Activated T-helper 1 cell treated with anti-CD3 and anti-CD28 coated beads, Interleukin-2, amount 50 U/mL, for 16 hours (primary cell): ENCODE measurements at places on chromosomes 3 and 15.

GRCh38 chr3:197798863-197799262 is 7.8 kb downstream of the LRCH3 start:
- DNase-seq, result no peak

GRCh38 chr15:33055962-33056361 is 138.6 kb downstream of the FMN1 start:
- no peak for DNase-seq

DNA sequence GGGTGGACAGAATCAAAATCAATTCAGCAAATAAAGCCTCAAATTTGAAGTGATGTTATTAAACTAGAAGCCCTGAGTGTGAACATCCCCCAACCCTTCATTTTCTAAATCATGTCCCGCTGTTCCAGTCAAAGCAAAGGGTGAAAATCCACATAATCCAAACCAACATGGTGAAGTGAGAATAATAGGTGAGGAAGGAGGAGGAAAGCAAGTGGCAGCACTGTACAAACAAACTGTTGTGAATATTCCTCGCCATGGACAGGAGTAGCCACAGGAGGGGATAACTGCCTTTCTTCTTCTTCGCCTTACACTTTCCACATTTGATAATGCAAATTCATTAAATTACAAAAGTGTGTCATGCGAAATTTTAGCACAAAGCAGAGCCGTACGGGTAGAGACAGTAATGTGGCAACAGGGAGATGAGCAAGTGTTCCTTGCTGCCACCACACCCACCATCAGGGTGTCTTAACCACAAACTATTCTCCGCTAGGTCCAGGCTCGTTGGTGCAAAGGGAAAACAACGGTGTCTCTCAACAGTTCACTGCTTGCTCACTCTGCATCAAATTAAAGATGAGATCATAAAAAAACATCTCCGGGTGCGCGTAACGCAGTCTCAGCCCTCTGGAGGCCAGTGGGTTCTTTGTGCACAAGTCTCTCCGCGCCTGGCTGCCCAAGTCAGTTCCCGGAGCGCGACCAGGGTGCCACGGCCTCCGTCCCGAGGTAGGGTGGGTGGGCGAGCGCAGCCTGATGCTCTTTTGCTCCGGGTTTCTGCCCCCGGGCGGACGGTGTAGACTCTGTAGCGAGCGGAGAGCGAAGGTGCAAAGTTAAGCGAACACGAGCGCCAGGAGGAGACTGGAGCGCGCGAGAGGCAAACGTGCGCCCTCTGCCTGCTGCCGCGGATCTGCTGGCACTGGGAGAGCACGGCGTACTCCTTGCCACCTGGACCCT is 6.7 kb downstream of the EPHA3 start:
- DNase-seq, result no peak

DNA sequence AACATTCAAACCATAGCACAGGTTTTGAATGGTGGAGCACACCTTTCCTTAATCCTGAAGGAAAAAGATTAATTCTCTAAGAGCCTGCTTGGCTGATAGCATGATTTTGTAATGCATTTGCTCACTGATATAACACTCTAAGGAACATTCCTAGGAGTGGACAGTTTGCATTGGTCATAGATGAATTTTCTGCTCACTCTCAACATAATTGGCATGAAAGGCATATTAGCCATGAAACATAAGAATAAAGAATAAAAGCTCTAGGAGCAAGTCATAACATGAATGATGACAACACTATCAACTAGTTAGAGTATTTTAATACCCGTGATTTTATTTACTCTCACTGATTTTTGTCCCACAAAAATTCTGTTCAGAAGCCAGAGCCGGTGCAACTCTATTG is 34.3 kb upstream of the LRTM1 start:
- DNase-seq, result no peak

DNA sequence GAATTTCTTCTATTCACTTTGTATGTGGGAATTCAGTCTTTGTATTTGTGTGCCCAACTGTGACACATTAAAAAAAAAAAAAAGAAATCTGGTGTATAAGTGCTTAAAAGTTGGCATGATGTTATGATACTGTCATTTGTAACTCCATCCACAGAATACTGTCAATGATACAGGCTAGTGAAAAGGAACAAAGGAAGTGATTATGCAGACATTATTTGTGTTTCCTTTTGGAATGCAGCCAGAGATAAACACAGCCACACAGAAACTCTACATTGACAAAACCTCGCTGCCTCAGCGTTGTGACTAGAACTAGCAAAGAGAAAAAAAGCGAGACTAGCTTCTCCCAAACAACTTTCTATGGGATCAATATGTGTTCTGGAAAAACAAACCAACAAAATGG is 519.2 kb upstream of the AGTR1 start:
- no peak for DNase-seq
